HT1080 (cell line): ENCODE measurements at places on chromosomes 2 and 18. TPM values are rescaled to one million over a fixed set of nuclear protein-coding genes. Genes with fewer than 3 reads are reported as not detected.

SMYD1 gene
- not detected in 2 replicates for total RNA-seq

ANKRD30BL gene
- not detected in 2 replicates for total RNA-seq

UGT1A8 gene
- total RNA-seq = not detected in 2 replicates

STARD6 gene
- not detected in 2 replicates for total RNA-seq

ERFE gene
- total RNA-seq = 13.1 and 15.3 TPM in 2 replicates

CFC1 gene
- not detected in 2 replicates for total RNA-seq

PID1 gene
- 4.4 and 4.6 TPM in 2 replicates for total RNA-seq

DPP10 gene
- not detected in 2 replicates for total RNA-seq

HOXD13 gene
- 2.6 and 3.2 TPM in 2 replicates for total RNA-seq
